KG1 (cell line): ENCODE measurements at places on chromosomes 2 and 18.

- DNase-seq: no peak
Observed at GRCh38 chr2:82234283-82234874, 1929.8 kb upstream of the LRRTM1 start.

DNA sequence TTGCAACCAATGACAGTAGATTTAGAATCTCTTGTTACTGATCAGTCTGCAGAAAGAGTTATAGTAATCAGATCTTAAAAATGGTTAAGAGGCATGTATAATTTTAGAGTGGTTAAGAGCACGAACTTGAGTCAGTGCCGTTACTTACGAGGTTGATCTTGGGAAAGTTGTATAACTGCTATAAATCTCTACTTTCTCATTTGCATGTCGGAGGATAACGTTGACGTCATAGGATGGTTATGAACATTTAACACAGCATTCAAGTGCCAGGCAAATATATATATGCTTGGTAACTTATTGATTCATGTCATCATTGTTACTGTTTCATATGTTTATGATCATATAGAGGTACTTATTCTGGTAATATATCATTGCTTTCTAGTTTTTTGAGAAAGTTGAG, 146.2 kb downstream of the ARHGAP28 start:
- DNase-seq: no peak

DNA sequence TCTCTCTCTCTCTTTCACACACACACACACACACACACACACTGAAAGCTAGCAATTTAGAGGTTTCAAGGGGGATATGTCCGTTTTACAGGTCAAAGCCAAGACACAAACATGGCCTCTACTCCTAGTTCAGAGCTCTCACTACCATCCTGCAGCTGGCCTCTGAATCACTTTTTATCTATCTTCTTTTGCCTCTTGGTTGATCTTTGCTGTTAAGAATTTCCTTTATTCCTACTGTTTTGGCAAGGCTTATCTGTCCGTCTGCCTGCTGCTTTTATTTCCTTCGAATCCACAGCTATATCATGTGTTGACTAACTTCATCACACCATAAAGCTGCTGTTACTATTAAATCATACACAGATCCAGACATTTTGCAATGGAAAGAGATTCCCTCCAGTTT, 543.0 kb downstream of the PLCL1 start:
- no peak for DNase-seq

DNA sequence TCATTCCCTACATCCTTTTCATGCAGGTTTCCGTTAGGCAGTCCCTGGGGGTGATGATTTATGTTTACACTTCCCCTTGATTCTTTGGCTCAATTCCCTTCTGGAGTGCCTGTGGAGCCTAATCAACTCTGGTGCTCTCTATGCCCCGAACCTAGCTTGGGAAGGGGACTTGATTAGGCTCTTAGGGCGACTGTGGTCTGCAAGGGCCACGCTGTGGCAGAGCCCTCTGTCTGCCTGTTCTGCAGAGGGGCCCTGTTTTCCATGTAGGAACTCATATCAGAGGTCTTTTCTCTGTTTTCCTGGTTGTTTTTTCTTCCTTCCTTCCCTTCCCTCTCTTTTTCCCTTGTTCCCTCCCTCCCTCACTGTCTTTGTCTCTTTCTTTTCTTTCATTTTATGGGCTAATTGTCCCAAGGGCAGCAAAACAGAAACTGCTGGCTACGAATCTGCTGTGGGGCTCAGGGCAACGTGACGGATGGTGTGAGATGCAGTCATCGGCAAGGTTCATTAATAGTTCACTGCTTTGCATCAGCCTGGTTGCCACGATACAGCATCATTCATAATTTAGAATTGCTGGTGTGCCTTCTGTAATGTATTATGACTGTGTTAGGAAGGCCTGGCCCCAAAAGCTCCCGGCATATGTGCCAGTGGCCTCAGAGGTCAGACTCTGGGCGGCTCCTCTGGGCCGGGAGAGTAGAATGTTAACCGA, 134.5 kb downstream of the NAPG start:
- no peak for DNase-seq

DNA sequence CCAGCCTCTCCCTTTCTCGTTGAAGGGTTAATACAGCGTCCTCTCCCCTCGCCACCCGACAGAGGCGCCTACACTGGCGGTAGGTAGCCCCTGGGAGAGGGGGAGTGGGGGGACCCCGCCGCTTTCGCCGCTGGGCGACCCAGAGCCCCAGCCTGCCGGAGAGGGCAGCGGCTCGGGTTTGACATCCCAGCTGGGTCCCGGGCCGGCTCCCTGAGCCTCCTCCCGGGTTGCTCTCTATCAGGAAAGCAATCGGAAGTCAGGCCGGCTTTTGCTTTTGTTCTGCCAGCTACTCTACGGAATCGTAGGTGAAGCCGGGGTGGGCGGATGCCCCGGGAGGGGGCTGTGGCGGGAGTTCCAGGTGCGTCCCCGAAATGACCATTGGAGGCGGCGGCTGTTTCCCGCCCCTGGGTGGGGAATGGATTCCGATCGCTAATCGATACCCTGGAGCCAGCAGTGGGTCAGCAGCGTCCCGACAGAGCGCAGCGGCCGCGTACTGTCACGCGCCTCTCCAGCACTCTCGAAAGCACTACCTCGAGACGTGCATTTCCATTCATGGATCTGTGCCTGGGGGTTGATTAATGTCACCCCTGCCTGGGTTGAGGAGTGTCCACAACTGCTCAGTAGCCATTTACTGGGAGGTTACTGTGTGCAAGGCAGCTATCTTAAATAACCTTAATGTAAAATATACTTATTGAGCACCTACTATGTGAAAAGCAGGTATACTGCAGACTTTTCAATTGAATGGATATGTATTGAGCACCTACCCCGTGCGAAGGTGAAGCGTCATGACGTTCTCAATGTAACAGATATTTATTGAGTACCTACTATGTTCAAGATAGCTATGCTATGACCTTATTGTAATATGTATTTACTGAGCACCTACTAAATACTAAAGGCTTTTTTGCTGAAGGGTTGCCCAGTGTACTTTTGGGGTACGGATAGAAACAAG, 1.1 kb downstream of the MAPK4 start:
- DNase-seq: no peak

DNA sequence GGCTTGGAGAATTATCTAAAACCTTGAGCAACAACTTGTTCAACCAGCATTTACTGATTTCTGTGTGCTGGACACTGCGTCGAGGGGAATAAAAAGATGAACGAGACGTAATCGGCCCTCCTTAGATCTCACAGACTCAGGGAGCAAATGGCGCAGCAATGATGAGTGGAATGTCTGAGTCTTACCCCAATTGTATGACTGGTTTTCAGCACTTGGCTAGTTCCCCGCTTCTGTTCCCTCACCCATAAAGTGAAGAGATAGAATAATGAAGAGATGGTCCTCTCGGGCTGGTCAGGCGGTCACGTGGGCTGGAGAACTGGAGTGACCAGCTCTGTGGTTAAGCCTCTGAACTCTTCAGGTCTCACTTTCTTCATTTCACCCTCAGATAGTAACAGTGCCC, 17.3 kb upstream of the GATA6 start:
- DNase-seq: no peak

DNA sequence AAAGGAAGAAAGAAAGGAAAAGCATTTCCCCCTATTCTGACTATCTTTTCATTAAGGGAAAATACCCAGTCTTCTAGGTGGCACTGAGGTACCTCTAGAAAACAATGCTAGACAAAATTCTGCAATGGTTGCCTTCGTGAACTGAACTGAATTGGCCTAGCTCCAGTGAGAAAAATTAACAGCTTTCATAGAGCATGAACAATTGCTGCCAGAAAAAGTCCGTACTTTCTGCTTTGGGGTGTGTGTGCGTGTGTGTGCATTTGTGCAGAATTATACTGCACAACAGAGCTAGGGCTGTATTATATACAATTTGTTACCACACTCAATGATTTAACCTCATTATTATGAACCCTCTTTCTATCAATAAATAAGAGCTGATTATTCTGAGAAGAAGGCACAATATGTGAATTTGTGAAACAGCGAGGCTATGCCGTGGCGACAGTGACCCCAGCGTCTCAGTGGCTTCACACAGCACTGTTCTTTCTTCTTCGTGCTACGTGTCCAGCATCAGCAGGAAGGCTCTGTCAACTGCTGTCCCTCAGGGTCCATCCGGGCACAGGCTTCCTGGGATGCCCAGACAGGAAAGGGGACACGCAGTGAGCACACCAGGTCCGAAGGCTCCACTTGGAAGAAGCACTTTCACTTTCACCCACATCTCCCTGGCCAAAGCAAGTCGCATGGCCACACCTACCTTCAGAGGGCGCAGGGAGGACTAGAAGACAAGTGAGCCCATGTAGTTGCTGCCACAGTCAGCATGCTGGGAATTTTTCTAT, 47.5 kb downstream of the PTGR3 start:
- DNase-seq: peak; percentile 42

GRCh38 chr2:159860581-159861310, 62.7 kb upstream of the CD302 start:
- no peak for DNase-seq

DNA sequence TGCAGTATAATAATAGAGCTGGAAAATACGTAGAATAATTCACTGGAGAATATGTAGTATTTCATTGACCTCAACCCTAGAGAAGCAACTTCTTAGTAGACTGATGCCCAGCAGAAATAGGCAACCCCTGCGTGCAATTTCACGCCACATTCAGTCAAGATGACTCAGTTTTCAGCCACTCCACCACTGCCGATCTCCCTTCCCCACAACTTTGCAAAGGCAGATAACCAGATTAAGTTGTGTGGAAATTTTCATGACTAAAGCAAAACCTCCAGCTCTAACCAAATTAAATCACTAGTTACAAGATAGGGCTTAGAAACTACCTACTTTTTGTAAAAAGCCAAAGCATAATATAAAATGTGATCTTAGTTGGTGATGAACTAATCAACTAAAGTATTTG, 63.3 kb upstream of the STK17B start:
- no peak for DNase-seq

DNA sequence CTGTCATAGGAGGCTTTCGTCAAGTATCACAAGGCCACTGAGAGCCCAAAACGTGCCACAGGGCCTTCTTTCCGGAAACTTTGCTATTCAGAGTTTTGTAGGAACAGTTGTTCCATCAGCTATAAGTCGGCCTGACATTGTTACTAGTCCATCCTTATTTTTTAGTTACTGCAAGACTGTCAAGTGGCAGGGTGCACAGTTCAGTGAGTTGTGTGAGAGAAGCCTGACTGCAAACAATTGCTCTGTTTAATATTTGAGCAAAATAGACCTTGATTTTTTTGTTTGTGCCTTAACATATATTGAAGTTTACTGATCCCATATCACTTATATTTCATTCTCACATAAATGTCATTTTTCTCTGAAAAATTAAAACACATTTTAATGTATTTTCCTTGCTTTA, 110.1 kb downstream of the GALNT1 start:
- no peak for DNase-seq

GRCh38 chr2:169066897-169067296, 2.5 kb upstream of the DHRS9 start:
- no peak for DNase-seq

- DNase-seq: no peak
Observed at GRCh38 chr18:74378179-74378682, 62.6 kb downstream of the C18orf63 start.

DNA sequence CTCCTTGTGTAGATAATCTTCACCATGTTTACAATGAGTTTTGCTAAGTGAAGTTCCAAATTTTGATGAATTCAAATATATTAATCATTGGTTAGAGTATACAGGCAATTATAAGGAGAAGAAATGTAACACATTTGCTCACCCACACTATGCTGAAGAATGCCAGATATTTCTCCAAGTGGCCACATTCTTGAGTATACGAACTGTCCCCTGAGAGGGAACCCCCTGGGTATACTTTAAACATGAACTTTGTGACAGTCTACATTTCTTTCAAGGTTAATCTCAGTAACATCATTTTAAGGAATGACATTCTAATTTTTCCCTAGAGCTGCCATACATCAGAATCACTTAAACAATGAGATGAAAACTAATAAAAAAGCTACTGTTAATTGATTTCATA, 39.8 kb upstream of the CDKL4 start:
- no peak for DNase-seq

- no peak for DNase-seq
Observed at GRCh38 chr18:3180325-3180724, 39.4 kb downstream of the MYOM1 start.

DNA sequence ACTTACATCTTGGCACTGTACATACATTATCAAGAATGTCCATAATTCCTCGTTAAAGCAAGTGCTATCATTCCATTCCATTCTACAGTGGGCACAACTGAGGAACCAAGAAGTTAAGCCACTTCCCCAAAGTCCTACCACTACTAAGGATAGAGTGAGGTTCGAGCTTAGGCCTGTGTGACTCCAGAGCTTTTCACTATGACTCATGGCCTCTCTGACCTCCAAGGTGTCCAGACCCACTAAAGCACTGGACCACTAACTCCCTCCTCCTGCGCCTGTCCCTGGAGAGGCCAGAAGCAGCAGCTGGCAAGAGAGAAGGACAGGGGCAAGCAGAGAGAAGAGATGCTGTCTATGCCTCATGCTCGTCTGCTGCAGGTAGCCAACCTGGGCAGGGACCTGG, 117.0 kb downstream of the ZBTB7C start:
- DNase-seq: no peak

GRCh38 chr2:109439390-109439786, 174.4 kb downstream of the SEPTIN10 start:
- no peak for DNase-seq

DNA sequence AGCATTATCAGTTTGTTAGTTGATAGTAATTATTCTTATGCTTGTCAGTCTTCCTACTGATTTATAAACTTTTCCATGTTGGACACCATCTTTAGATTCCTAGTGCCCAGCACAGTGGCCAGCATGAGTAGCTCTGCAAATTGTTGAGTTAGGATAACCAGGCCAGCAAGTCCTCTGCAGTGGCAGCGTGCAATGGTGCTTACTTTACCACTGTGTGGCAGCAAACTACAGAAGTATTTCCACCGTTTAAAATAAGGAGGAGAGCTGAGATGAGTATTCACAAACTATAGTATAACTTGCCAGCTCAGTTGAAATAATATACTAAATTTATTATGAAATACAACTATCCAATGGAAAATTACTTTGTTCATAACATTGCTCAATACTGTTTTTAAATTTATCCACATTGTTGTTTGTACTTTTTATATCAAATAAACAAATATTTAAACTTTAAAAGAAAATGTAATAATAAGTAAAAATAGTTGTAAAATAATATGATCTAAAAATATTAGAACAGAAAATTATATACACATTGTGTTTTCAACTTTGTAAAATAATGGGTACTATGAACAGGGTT, 9.3 kb upstream of the THADA start:
- DNase-seq: peak; percentile 28

DNA sequence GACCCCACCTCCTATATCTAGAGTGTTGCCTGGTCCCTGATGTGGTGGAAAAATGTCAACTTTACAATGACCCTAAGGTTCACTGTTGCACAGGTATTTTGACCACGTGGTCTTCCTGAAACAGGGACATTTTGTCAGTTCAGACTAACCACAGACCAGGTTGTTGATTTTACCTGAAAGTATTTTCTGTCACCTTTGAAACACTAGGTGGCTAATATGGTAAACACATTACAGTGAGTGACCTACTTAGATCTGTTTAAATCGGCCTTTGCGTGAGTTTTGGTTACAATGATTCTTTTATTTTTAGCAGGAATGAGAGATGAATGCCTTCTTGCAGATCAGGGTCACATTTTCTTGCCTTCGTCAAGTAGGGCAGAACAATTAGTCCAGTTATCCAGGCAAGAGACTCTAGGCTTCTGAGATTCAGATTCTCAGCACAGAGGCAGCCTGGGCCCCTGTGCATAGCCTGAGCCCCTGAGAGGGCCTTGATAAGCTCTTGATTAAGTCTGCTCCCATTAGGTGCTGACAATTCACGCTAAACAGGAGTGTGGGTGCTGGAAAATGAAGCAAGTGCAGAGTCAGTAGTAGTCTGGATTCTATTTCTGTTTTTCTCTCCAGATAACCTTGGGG, 226.2 kb downstream of the KCNS3 start:
- no peak for DNase-seq
